ENCODE measurements at places on chromosomes 3 and 15.

- DNase-seq = no peak
Measured at GRCh38 chr3:75144406-75144805, 519.7 kb upstream of the FRG2C start.

DNA sequence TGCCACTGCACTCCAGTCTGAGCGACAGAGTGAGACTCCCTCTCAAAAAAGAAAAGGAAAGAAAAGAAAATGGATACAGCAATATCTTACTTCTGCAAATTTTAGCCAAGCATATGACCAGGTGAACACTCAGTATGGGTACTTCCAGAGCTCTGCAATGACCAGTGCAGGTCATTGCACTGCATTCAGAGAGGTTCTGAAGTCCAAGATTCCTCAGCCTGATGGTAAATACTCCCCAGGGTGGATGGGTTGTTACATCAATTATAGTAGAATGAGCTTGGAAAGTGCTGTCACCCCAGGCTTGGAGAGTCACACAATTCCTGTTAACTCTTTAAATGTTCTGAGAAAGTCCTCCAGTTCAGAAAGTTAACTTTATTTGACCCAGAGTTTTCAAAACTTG, 103.7 kb downstream of the RPLP1 start:
- DNase-seq = no peak

GRCh38 chr3:66655671-66656070, 154.8 kb upstream of the LRIG1 start:
- DNase-seq = no peak

GRCh38 chr15:51114437-51115119, 19.9 kb upstream of the TNFAIP8L3 start:
- no peak for DNase-seq

DNA sequence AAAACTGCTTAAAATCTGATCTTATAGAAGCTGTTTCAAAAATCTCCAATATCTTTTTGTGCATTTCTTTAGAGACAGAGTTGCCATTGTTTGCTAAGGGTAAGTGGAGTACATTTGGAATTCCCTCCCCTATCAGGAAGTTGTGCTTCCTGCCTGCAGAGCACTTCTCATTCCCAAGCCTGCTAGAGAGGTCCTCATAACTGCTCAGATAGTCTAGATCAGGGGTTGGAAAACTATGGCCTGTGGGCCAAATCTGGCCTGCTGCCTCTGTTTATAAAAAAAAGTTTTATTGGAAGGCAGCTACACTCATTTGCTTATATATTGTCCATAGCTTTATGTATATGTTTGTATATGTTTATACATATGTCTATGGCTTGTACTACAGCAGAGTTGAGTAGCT, 333.7 kb upstream of the PROK2 start:
- no peak for DNase-seq

GRCh38 chr3:141992512-141992911, 116.1 kb downstream of the ATP1B3 start:
- no peak for DNase-seq

DNA sequence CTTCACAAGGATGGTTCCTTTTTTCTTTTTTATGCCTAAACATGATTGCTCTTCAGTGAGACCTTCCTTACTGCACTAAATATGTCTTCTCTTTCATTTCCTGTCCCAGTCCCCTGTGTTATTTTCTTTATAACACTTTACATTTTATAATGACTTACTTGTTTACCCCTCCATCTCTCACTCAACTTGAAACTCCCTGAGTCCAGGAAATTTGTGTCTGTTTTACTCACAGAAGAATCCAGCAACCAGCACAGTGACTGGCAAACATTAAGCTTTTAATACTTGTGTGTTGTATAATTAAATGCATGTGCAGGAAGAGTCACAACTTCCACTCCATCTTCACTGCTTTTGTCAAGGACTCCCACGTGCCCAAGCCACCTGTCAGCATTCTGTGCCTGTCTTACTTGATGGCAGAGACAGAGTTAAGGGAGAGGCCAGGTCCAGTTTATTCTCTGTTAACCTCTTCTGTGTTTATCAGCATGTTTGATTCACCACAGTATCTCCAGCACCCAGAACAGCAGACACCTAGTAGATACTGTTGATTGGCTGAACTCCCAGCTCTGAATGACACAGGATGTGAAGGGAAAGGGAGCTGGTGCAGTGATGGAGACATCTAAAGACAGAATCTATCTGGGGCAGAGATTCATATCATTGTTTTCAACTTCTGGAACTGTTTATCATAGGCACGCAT, 42.8 kb downstream of the SSR3 start:
- DNase-seq = no peak

GRCh38 chr3:130699765-130700164, 46.9 kb downstream of the PIK3R4 start:
- no peak for DNase-seq

GRCh38 chr3:153284282-153284938, 122.4 kb downstream of the RAP2B start:
- DNase-seq = no peak

- DNase-seq = no peak
Measured at GRCh38 chr3:26636096-26636727, 13.6 kb downstream of the LRRC3B start.

- DNase-seq = no peak
Measured at GRCh38 chr3:155805802-155806618, at the start of gene C3orf33. Gene C3orf33 (minus strand): TSS chr3:155806278. CDS start chr3:155806252, 26 bp downstream.

DNA sequence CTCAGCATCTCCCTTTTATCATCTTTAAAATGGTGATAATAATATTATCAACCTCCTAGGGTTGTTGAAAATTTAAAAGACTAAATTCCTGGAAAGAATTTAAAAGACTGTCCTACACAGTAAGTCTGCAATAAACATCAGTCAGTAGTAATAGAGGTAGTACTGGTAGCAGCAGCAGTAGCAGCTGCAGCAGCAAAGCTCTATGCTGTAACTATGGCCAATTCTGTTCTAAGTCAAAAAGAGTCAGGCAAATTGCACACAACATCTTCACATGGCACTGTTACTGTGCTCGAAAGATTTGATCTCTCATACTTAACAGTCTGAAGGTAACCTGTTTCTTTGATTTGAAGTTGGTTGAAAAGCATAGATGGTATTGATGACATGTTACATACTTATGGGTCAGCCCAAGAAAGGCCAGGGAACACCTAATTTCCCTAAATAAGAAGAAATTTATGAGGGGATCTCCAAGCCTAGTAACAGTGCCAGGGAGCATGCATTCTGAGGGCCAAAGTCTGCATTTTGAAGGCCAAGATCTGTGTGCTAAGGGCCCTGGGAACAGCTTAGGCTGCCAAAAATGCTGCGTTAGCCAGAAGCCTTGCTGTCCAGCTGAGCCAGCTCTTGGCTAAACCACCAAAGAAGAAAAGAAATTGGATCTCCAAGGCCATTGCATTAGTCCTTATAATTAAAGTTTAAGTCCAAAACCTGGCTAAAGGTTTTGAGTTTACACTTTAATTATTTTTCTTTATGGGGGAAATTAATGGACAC, 68.2 kb downstream of the SIDT1 start:
- no peak for DNase-seq

- no peak for DNase-seq
Measured at GRCh38 chr3:131386429-131387165, 5.0 kb downstream of the NUDT16 start.

DNA sequence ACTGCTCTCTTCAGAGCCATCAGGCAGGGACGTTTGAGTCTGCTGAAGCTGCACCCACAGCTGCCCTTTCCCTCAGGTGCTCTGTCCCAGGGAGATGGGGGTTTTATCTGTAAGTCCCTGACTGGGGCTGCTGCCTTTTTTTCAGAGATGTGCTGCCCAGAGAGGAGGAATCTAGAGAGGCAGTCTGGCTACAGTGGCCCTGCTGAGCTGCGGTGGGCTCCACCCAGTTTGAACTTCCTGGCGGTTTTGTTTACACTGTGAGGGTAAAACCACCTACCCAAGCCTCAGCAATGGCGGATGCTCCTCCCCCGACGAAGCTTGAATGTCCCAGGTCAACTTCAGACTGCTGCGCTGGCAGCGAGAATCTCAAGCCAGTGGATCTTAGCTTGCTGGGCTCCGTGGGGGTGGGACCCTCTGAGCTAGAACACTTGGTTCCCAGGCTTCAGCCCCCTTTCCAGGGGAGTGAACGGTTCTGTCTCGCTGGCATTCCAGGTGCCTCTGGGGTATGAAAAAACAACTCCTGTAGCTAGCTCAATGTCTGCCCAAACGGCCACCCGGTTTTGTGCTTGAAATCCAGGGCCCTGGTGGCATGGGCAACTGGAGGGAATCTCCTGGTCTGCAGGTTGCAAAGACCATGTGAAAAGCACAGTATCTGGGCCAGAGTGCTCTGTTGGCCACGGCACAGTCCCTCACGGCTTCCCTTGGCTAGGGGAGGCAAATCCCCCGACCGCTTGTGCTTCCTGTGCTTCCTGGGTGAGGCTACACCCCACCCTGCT, 21.1 kb upstream of the ST6GAL1 start:
- DNase-seq = no peak

DNA sequence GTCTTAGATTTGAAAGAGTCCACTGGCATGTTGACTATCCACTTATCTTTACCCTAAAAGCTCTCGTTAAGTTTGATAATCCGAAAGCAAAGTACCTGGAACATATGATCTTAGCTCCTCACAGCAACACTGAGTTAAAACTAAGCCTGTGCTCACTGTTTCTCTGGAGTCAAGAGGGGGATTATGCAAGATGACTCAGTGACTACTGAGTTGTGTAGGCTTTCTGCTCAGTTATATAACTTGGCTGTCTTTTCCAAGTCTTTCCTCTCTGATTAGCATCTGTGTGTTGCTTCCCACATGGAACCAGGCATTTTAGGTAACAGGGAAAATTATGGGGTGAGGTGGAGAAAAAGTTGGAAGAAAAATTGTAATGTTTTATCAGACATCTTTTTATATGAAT, 31.2 kb upstream of the MYO5C start:
- no peak for DNase-seq

DNA sequence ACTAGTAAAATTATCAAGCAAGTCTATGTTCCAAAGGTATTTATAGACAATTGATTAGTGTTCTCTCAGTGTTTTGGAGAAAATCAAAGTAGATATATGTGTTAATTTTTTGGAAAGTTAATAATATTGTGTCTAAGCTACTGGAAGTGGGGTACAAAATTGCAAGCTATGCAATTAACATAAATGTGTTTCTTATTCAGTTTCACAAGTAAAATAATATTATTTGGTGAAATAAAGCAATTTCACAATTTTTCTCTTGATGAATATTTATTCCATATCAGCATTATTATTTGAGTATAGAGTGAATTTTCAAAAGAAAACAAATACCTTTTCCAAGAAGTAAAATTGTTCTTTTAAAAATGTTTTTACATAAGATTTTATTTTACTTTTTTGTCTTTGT, 1047.7 kb downstream of the TBL1XR1 start:
- DNase-seq = no peak

GRCh38 chr3:42709621-42710020, 7.0 kb upstream of the HHATL start:
- no peak for DNase-seq

GRCh38 chr3:25558121-25558520, 106.6 kb downstream of the TOP2B start:
- DNase-seq = no peak

GRCh38 chr3:41338276-41338675, 139.0 kb downstream of the CTNNB1 start:
- no peak for DNase-seq

DNA sequence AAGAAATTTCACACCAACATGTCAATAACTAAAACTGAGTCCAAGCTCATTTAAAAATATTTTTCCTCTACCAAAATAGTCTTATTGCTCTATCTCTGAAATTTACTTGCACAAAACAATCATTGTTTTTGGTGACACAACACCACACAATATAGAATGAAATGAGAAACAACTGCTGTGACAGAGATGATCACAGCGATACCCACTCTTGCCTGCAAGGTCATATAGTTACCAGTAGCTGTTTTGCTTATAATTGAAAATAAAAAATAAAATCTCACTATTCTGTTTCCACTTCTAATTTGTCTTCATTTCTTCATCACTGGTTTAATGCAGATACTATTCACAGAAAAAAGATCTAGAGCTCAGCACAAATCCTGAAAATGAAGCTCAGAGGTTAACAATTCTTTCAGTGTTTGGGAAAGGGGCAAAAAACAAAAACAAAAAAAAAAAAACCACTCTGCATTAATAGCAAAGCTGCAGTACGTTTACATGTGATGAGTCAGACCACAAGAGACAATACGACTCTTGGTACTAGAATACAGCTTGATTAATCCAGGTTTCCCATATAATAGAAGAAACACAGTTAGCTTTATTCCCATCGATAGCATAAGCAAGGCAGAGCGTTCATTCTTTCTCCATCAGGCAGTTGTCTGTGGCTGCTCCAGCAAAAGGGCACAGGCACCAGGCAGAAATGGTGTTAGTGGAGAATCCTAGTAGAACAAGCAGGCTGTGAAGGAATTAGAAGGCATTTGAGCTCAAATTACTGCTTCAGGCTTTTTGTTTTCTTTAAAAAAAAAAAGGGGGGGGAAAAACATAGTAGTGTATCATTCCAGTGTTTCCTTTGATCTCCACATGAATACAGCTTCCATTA, 773 bp downstream of the ANKRD28 start:
- DNase-seq = no peak

DNA sequence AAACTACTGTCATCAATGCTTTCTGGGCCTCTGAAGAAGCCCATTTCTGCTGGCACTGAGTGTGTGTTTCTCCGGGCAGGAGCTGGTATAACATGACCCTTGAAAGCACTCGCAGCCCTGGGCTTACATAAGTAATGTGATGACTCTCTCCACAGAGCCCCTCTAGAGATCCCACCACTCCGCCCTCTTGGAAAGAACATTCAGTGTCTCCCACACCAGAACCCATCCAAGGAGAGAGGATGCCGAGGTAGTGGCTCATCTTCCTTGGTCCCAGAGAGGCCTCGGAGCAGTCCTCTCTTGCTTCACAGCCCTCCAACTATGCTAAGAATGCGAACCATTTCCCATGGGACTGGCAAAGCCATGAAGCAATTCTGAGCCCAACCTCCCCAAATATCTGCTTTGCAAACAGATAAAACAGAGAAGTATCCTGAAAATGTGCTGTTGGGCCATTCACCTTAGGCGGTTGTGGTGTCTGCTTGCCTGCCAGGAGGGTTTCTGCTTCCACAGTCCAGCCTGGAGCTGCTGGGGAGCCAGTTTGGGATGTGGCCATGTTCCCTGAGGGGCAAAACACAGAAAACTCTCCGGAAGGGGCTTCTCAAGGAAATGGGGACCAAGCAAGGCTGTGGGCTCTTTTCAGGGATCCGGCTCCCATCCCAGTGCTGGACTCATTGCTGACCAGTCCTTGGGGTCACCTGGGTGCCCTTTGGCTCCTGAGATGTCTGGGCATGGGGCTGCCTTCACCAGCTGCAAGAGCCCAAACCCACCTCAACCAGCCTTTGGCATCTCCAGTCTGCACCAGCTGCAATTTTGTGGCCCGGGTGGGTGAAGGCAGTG, 47.3 kb downstream of the AMOTL2 start:
- no peak for DNase-seq

GRCh38 chr15:63918317-63918672, 84.5 kb upstream of the HERC1 start:
- DNase-seq = no peak

DNA sequence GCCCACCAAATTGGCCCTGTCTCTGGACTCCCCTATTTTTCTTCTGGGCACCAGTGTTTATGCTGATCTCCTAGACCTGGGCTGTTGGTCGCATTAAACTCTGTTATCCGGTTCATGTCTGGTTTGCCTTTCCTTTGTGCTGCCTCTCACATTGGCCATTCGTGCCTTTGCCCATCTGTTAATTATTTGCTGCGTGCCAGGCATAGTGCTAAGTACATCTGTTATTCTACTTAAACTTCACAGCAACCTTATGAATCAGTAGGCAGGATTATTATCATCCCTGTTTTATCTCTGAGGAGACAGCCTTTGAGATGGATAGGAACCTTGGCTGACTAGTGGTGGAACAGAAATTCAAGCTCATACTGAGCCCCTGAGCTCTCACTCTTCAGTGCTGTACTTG, 76.0 kb downstream of the THSD4 start:
- no peak for DNase-seq
